ENCODE measurements at places on chromosomes 1 and 21.

- no peak for DNase-seq
These were observed 210.1 kb upstream of the NRIP1 start for GRCh38 chr21:15274701-15275485.

DNA sequence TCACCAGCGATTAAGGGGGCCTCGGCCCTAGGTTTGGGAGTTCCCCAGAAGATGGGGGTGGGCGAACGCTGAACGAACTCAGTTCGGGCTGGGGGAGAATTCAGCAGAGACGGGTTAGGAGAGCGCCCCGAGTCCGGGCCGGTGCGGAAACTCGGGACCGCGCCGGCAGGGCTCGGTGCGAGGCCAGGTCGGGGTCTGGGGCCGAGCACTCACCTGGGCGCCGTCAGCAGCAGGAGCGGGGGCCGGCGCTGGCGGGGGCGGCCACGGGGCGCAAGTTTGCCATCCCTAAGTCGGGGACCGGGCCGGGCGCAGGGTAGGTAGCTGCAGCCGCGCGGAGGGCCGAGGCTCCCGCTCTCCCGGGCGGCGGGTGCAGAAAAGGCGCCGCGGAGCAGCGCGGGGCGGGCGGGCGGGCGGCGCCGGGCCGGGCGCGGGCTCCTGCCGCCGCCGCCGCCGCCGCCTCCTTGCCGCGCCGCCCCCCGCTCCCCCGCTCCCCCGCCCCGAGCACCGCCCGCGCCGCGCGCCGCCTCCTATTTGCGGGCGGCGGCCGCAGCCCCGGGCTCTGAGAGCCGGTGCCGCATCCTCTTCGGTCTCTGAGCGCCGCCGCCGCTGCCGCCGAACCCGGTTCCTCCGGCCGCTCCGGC is 349 bp downstream of the ADGRB2 start:
- no peak for DNase-seq

- DNase-seq = no peak
These were observed 9.9 kb downstream of the EPHA8 start for GRCh38 chr1:22573237-22573636.

DNA sequence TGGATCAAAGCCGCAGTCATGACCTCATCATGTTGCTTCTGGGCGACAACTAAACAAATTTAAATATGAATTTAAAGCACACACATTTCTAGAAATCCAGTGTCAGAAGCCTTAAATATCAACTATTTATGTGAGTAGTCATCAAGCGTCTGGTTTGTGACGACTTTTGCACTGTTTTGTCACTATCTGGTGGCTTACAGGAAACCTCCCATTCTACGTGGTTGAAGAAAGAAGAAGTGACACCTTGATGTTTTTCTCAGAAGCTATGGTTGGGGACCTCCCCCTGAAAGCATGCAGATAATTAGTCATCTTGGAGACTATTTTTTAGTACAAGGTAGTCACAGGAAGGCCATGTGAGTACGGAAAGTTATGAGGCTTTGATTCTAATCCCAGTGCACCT is 58.5 kb downstream of the TENT5C start:
- no peak for DNase-seq

DNA sequence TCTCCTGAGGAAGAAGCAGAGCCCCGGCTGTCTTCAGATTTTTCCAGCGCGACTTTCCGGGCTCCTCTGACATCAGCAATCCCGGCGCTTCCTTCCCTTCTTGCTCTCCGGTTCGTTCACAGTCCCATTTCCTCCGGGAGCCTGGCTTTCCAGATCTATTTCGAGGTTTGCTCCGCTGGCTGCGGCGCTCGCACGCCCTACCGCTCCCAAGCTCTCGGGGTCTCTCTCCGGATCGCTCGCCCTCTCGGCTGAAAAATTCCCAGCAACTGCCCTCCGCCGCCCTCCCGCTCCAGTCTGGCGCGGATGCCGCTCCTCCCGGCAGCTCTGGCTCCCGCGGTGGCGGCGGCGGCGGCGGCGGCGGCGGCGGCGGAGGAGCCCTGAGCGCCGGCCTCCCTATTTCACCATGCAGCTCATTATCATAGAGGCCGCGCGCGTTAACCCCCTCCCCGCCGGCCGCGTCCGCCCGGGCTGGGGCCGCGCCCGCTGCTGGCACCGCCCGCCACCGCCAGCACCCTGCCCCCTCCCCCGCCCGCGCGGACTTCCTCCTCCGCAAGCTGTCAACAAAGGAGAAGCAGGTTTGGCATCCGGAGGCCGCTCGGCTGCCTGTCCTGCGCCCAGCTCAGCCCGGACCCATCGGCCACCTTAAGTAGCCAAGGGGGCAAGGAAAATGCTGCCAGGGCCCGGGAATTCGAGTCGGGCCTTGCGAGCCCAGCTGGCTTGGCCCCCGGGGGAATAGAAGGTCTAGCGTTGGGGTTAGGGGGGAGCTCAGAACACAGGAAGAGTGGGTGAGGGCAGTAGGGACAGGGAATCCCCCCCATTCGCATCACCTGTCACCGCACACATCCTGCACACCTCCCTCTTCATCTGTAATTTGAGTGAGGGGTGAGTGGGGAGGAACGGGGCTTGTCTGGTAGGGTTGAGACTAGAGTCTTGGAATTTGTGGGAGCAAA is at the start of gene PLXNA2:
TSS of gene PLXNA2 (minus strand) at position 418 of the 950 bp plus-strand sequence. CDS start 26,462 bp downstream, outside the sequence.
- peak; percentile 59 for DNase-seq
